EL (cell line): ENCODE measurements at places on chromosomes 3 and 15.

DNA sequence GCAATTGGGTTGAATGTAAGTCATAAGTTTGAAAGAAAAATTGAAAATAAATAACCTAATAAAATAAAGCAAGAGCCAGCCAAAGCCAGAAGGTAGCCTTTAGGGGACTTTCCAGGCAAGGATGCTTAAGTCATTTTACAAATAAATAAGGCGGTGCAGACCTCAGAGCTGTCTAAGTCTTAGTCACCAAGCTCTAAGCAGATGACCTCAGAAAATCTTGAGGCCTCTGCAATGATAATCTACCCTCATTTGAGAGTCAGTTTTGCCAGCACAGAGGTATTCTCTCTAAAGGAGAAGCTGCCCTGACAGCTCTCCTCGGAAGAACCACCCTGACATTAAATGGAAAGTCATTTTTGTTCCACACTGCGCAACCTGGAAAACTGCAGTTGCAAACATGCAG, 113.9 kb downstream of the OXNAD1 start:
- DNase-seq: peak; percentile 73

GRCh38 chr3:101940521-101941317, 91.4 kb downstream of the NFKBIZ start:
- DNase-seq: peak; percentile 98

DNA sequence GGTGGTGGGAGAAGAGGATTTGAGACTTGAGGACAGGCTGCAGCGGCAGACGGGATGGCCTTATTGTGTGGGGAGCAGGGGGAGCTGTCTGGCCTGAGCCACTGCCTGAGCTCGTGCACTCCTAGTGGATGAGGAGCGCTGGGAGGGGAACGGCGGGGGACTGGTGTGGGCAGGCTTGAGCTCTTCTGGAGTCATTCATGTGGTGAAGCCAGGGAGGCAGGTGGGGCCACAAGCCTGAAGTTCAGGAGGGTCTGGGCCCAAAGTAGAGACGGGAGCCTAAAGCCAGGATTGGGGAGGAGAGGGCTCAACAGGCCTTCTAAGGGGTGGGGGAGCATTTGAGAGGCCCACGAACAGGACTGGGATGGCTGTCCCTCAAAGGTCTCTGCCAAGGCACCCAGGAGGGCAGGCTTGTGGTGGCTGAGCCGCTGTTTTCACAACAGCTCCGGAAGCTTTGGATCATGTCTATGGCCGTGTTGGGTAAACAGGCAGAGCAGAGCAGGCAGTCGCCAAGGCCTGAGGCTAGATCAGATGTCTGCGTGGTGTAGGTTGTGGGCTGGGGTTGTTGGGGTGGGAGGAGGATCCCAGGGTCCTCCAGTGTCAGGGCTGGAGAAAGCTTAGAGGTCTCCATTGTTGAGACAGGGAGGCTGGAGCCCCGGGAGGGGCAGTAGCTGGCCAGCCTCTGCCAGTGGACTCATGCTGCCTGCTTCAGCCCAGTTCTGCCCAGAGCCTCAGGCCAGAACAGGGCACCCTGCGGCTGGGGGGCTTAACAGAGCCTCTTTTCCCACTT, 8.2 kb downstream of the PRKCD start:
- no peak for DNase-seq

DNA sequence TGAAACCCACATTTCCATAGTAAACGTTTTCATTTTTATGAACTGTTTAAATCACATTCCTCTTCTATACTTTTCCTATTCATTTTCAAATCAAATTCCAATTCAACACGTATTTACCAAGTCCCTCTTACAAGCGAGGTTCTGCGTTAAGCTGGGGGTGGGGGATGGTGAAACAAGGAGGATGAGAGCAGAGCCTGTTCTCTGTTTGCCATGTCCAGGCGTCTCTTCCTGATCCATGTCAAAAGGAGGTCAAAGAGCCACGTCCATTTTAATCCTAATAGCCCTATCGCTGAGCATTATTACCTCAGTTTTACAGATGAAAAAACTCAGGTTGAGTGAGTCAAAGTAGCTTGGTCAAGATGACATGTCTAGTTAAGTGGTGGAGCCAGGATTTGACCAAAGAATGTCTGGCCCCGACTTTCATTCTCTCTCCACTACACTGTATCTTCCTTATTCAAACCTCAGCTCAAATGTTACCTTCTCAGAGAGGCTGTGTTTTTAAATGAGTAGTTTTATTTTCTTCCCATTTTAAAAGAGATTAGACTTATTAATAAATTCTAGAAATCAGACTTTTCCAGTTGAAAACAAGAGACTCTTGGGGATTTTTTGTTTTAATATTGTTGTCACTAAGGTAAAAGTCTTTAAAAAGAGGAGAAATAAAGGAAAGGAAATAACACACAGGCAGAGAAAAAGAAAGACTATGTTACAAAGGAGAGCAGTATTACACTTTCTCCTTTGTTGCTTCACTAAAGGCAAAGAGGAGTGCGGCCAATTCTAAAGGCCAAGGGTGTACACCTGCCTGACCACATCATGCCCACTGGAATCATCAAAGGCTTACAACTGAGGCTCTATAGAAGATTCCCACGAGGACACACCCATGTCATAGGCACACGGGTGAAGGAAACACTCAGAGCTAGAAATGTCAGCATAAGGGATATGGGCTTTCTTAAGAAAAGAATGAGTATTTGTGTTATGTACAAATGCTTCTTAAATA, 42.4 kb downstream of the MYO5A start:
- no peak for DNase-seq

DNA sequence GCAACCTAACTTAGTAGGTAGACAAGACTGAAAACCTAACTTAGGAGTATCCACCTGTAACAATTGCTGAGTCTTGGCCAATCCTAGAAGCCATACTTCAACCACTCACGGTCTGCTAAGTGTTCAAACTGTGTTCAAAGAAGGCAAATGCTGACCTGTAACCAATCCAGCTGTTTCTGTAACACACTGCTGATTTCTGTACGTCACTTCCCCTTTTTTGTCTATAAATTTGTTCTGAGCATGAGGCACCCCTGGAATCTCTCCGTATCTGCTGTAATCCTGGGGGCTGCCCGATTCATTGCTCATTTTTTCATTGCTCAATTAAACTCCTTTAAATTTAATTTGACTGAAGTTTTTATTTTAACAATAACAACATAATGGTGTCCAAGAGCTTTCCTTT, 451.4 kb upstream of the ATP10A start:
- DNase-seq: no peak

GRCh38 chr3:44910693-44911092, 36.3 kb downstream of the TGM4 start:
- no peak for DNase-seq

DNA sequence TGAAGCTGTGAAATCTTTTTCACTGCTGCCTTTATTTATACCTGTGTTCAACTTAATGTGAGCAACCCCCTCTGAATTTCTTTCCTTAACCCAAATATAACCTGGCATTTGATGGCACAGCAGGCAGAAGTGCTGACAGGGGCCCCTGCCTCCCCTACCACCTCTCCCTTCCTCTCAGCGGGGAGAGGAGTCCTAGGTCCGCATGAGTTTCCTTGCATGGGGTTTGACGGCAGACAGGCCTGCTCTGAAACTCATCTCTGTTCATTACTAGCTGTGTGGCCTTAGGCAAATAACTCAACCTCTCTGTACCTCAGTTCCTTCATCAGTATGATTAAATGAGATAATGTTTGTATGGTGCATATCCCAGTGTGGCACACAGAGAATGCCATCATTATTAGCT, 79.7 kb downstream of the SEC22A start:
- DNase-seq: no peak

- peak; percentile 94 for DNase-seq
Measured at GRCh38 chr15:42832576-42832975, 88.0 kb downstream of the TTBK2 start.

- peak; percentile 64 for DNase-seq
Measured at GRCh38 chr3:13461169-13462124, 18.7 kb upstream of the HDAC11 start.

DNA sequence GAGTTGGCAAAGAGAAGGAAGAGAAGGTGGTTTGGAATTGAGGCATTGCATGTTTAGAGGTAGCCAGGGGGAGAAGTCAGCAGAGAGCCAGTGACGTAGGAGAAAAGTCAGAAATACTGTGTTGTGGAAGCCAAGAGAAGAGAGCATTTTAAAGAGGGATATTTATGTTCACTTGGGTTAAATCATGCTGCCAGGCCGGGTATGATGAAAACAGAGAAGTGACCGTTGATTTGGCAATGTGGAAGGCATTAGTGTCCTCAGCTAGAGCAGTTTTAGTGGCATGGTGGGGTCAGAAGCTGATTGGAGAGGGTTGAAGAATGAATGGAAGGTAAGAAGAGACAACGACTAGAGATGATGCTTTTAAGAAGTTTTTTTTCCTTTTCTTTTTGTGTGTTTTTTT, 24.5 kb downstream of the RASA2 start:
- DNase-seq: no peak
